ENCODE measurements at places on chromosomes 13 and 19. TPM values are rescaled to one million over a fixed set of nuclear protein-coding genes. Genes with fewer than 3 reads are reported as not detected.
A peak's percentile ranks its signal among the peaks of the same experiment; 100 is the strongest.

DNA sequence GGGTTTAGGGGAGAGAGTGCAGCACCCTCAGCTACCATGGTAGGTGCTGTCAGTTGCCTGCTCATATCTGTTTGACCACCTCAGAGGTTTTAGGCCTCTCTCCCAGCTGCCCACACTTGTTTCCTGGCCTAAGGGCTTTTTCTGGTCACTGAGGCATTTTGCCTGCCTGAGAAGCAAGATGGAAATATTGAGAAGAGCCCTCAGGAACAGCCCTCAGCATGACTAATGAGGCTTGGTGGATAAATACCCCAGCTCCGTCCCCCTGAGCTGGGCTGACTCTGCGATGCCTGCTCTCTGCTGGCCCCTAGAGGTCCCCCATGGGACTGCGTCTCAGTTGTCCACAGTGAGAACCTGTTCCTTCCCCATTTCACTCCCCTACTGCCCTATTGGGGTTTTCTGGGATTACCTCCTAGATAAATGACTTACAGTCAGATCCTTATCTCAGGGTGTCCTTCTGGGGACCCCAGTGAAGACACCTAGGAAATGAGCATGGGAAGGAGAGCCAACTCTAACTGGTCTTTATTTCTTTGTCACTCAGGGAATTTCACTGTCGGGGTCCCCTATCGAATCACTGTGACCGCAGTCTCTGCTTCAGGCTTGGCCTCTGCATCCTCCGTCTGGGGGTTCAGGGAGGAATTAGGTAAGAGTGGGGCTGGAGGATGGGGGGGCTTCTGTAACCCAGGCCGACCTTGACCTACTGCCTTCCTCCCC, 13.3 kb downstream of the PALM3 start:
- DNase-seq, result no peak
- H3K4me1 ChIP-seq, result no peaks in the 10 kb centered on the region
- peaks cover 1% of the 10 kb centered on the region for H3K36me3 ChIP-seq
- no peak overlapping the region for H3K4me3 ChIP-seq
- H3K27ac ChIP-seq, result no peak overlapping the region

DNA sequence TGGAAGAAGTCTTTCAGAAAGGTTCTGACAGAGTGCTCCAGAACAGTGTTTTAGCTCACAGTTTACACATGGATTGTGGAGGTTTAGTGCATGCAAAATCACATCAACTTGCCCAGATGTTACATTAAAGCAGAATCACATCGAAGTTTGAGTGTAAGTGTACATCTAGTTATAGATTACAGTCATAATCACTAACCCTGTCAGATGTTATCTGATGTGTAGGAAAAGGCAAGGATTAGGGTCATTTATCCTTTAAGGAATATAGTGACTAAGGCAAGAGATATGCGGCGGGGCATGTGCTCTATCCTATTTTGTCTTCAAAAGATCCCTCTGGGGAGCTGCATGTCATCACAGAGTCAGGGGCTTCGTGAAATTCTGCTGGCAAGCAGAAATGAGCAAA, 66.9 kb downstream of the CYSLTR2 start:
- DNase-seq, result no peak
- no peak overlapping the region for H3K4me3 ChIP-seq
- no peaks in the 10 kb centered on the region for H3K4me1 ChIP-seq
- H3K27ac ChIP-seq, result no peak overlapping the region
- no peaks in the 10 kb centered on the region for H3K27me3 ChIP-seq

DNA sequence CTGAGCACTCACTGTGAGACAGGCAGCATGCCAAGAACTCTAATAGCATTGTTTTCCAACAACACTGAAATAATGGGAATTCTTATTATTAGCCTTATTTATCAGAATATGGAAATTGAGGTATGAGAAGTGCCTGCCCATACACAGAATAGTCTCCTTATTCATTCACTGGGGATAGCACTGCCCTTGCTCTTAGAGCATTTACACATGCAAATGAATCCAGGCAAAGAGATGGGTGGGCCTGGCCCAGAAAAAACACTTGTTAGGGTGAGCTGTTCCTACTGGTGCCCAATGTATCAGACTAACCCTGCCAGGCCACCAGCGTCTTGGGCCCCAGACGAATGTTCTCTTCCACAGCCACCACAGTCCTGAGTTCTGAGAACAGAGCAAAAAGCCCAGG, 112.9 kb downstream of the TUBA3C start:
- no peaks in the 10 kb centered on the region for H3K4me1 ChIP-seq
- no peak overlapping the region for H3K27ac ChIP-seq
- H3K4me3 ChIP-seq, result no peak overlapping the region
- H3K27me3 ChIP-seq, result no peaks in the 10 kb centered on the region
- peaks cover 3% of the 10 kb centered on the region for H3K36me3 ChIP-seq

DNA sequence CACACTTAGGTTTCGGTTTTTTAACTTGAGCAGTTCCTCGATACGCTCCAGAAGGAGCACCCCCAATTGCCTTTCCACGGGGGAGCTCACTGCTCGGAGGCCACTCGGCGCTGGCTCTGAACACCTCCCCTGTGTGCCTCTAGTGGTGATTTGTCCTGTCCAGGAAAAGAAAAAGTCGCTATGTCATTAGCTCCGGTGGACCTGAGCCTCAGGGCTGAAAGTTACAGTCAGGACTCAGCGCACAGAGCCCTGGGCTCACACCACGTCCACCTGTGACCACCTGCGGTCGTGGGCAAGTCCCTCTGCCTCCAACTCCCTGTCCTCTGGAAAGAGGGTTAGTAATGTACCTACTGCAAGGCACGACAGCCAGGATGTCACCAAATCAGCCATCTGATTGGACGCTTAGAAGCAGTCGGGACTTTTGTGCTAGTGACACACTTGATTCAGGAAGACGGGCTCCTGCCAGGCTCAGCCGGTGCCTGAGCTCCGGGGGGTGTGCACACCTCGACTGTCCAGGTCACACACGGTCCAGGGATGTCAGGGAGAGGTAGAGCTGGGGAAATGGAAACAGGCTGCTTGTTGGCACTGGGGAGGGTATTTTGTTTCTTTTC, 3.9 kb upstream of the TMPRSS9 start:
- H3K36me3 ChIP-seq, result peaks cover 1% of the 10 kb centered on the region
- DNase-seq, result no peak
- no peaks in the 10 kb centered on the region for H3K4me1 ChIP-seq
- H3K4me3 ChIP-seq, result no peak overlapping the region
- no peak overlapping the region for H3K27ac ChIP-seq

The EPN1 gene
- total RNA-seq, result 124 TPM

The ARHGAP35 gene
- total RNA-seq, result 70.2 TPM

DNA sequence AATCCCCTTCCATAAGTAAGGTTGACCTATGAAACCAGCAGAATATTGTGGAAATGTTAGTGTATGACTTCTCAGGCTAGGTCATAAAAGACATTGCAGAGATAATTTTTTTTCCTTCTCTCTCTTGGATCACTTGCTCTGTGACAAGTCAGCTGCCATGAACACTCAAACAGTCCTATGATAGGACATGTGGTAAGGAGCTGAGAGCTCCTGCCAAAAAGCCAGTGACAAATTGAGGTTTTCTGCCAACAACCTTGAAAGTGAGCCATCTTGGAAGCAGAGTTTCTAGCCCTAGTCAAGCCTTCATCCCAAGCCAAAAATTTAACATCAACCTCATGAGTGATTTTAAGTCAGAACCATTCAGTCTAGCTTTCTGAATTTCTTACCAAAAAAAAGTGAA, 270.9 kb upstream of the NBEA start:
- H3K36me3 ChIP-seq, result no peaks in the 10 kb centered on the region
- no peak for DNase-seq
- H3K27me3 ChIP-seq, result no peaks in the 10 kb centered on the region

The ADGRE2 gene
- 1.6 TPM for total RNA-seq

DNA sequence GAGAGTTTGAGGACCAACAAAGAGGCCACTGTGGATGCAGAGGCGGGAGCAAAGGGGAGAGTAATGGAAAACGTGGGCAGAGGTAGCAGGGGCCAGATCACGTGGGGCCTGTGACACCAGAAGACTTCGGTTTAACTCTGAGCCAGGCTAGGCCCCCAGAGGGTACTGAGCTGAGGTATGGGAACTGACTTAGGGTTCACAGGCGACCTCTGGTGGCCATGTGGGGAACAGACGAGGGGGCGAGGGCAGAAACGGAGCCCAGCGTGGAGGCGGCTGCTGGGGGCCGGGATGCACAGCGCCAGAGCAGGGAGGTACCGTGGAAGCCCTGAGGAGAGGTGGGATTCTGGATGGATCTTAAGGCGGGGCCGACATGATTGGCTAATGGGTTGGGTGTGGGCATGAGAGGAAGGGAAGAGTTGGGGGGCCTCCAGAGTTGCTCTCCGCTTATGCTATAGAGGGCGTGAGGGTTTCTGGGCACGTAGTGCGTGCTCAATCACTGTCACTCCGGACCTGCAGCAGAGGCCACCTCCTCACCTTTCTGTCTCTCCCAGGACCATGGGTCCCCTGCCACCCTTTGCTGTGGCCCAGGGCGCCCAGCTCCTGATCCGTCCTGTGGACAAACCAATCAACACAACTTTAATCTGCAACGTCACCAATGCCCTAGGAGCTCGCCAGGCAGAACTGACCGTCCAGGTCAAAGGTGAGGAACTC, 13.7 kb downstream of the PVR start:
- no peaks in the 10 kb centered on the region for H3K27me3 ChIP-seq
- H3K4me1 ChIP-seq, result peaks cover 23% of the 10 kb centered on the region

The CDADC1 gene
- 8.9 TPM for total RNA-seq

DNA sequence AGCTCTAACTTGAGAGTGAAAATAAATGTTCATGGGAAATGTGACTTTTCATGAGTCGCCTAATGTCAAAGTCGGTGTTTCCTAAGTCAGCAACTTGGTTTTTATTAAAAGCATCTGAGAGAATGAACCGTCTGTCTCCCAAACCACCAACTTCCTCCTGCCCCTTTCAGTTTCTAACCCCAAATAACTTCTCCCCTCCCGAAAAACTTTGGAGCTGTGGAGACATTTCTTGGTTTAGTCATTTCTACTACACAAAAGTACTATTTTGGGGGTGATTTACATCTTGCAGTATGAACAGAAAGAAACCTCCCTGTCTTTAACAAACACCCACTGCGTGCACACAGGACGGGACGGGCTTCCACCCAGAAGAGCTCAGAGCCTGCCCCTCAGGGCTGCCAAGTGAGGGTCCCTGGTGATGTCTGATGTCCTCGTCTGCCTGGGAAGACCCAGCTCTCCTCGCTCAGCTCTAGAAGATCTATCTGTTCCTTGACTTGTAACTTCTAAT, 65.0 kb downstream of the RASA3 start:
- H3K4me3 ChIP-seq, result peak overlapping the region; percentile 0
- H3K27me3 ChIP-seq, result no peaks in the 10 kb centered on the region
- peak overlapping the region; percentile 81 for H3K27ac ChIP-seq
- H3K4me1 ChIP-seq, result peaks cover 78% of the 10 kb centered on the region
- H3K36me3 ChIP-seq, result peaks cover 4% of the 10 kb centered on the region
- peak; percentile 60 for DNase-seq

The DGKH gene
- total RNA-seq, result 14.7 TPM

GRCh38 chr13:24875566-24875965, 111.6 kb downstream of the RNF17 start:
- DNase-seq, result no peak
- no peaks in the 10 kb centered on the region for H3K4me1 ChIP-seq
- no peaks in the 10 kb centered on the region for H3K27me3 ChIP-seq
- no peaks in the 10 kb centered on the region for H3K36me3 ChIP-seq
- no peak overlapping the region for H3K4me3 ChIP-seq

The CDC42EP5 gene
- 62.9 TPM for total RNA-seq

DNA sequence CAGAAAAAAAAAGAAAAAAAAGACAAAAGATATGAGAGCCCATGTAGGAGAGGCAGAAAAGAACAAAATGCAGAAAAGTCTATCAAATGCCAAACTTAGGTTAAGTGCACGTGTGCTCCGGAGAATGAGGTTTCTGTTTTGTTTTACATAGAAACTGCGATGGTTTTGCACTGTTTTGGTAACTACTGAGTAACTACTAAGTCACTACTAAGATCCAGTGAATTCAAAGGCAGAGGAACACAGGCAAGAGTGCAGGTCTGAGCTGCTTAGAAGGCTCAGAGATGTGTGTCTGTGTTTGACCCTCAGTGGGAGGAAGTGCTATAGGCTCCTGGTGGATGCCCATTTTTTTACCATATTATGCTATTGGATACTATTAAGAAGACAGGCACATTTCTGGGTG, 299.3 kb downstream of the NDFIP2 start:
- no peak overlapping the region for H3K27ac ChIP-seq
- peaks cover 39% of the 10 kb centered on the region for H3K4me1 ChIP-seq
- H3K36me3 ChIP-seq, result no peaks in the 10 kb centered on the region
- H3K4me3 ChIP-seq, result no peak overlapping the region
- no peak for DNase-seq
- no peaks in the 10 kb centered on the region for H3K27me3 ChIP-seq

The ZNF112 gene
- total RNA-seq, result 7.1 TPM

The POU4F1 gene
- not detected for total RNA-seq

GRCh38 chr19:20612711-20613316, 47.2 kb upstream of the ZNF737 start:
- H3K4me3 ChIP-seq, result no peak overlapping the region
- no peak for DNase-seq
- H3K27me3 ChIP-seq, result no peaks in the 10 kb centered on the region
- H3K27ac ChIP-seq, result no peak overlapping the region
- no peaks in the 10 kb centered on the region for H3K4me1 ChIP-seq

The CLEC17A gene
- not detected for total RNA-seq

The CYP4F8 gene
- total RNA-seq, result not detected
